ENCODE measurements at places on chromosomes 13 and 19.

GRCh38 chr13:67107979-67108378 is 122.2 kb downstream of the PCDH9 start:
- no peak for DNase-seq

- no peak for DNase-seq
These were observed 27.0 kb upstream of the MIER2 start for GRCh38 chr19:371501-372168.

DNA sequence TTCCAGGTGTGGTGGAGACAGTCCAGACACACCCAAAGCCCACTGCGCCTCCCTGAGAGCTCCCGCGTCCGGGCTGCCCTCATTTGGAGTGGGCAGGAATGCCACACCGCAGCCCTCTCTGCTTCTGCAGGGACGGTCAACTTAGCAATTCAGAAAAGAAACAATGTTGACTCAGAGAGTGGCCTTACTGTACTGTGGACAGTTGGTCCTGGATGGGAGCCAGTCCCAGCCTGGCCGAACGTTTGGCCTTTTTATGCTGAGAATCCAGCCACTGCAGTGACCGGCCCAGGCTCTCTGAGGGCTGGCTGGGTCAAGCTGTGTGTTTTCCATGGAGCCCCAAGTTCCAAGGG is 7.2 kb downstream of the GAS6 start:
- DNase-seq: no peak

- no peak for DNase-seq
These were observed 22.1 kb upstream of the KCTD4 start for GRCh38 chr13:45222919-45223318.

DNA sequence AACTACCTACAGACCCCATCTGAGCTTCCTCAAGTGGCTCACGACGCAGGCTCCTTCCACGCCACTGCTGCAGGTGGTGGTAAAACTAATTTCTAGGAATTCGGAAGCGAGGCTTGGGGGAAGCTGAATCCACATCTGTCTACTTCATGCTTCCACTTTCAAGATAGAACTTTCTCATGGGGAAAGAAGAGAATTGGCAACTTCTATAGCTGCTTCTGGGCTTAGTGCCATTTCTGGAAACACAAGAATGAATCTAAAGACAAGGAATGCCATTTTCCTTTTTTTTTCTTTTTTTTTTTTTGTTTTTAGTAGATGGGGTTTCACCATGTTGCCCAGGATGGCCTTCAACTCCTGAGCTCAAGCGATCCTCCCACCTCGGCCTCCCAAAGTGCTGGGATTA is 2.8 kb upstream of the NLRP12 start:
- DNase-seq: no peak

DNA sequence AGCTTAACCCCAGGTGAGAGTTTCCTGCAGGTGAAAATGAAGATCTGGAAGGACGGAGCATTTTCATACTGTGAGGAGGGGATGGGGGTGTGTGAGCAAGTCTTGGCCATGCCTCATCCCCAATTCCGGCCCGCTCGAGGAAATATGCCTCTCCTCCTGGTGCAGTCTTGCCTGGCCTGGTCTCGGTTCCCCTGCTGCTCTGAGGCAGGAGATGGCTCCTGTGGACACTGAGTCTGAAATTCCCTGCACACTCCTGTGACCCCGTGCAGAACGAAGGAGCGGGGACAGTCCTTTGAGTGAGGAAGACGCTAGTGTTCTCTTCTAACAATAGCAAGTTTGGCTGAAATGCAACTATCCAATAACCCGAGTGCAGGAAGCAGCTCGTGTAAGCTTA is 329 bp upstream of the ZNF439 start:
- DNase-seq: no peak

DNA sequence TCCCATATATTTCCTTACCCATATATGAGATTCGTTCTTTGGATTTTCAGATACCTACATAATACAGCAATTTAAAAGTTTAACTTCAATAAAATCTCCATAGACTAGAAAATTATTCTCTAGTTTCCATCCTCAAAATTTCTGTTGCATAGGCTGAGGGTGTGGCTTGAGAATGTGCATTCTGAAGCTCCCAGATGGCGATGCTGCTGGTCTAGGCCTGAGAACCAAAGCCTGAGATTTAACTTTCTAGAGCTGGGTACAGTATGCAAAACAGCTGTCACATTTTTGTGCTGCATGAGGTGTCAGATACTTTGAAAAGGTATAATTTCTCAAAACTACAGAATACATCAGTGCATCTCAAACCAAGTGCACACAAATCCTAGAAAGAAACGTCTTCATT is 42.7 kb downstream of the MPHOSPH8 start:
- no peak for DNase-seq

DNA sequence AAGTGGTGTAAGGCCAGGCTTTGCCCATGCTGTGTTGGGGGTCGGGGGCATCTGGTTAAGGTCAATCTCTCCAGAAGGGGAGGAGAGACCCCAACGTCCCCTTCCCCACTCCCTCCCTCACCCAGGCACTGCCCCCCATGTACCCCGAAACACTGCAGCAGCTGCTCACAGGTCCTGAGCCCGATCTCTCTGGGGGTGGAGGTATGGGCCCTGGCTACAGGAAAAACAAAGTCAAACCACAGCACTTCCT is 10.2 kb downstream of the CAPN12 start:
- no peak for DNase-seq

DNA sequence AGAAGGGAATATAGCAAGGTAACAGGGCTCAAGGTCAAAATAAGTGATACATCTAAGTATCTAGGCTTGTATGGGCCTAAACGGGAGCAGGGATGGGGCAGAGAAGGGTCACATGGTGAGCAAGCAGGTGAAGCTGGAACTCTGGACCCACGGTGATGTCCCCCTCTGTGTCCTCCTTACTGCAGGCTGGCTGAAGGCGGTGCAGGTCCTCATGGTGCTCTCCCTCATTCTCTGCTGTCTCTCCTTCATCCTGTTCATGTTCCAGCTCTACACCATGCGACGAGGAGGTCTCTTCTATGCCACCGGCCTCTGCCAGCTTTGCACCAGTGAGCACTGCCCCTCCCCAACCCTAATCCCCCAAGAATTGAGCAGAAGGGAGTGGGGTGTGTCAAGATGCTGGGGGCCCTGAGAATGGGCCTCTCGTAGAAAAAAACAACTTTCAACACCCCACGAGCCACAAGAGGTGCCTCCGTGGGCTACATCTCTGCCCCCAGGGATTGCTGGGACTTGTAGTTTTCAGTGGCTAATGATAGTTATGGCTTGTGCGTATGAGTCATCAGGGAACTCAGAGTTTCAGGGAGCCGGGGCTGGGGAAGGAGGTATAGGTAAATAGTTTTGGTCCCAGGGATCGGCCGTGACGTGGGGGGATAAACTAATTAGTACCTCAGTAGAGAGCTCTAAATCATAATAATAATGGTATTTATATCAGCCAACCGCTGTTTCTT is 4.0 kb downstream of the EMP3 start:
- DNase-seq: no peak

- DNase-seq: no peak
These were observed 82.0 kb downstream of the KLF5 start for GRCh38 chr13:73140801-73141200.

DNA sequence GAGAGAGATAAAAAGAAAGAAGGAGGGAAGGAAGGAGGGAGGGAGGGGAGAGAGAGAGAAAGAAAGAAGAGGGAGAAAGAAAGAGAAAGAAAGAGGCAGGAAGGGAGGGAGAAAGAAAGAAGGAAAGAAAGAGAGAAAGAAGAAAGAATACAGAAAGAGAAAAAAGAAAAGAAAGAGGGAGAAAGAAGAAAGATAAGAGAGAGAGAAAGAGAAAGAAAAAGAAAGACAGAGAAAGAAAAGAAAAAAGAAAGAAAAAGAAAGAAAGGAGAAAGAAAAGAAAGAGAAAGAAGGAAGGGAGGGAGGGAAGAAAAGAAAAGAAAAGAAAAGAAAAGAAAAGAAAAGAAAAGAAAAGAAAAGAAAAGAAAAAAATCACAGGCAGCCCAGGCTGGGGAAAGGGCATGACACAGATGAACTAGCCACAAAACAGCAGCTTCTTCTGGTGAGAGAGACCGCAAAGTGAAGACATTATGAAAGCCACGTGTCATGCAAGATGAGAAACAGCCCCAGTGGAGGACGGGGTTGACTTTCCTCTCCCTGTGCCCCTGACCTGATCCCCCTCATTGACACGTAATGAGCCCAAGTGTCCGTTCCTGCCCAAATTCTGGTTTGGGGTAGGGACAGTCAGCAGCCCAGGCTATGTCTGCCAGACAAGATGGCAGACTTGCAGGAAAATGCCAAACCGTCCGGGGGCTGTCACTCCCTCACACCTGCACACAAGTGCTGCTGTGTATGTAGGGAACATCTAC is 102.1 kb downstream of the INSR start:
- DNase-seq: no peak

- no peak for DNase-seq
These were observed 528.0 kb downstream of the DACH1 start for GRCh38 chr13:71339005-71339404.
